ENCODE measurements at places on chromosomes 13 and 19.

DNA sequence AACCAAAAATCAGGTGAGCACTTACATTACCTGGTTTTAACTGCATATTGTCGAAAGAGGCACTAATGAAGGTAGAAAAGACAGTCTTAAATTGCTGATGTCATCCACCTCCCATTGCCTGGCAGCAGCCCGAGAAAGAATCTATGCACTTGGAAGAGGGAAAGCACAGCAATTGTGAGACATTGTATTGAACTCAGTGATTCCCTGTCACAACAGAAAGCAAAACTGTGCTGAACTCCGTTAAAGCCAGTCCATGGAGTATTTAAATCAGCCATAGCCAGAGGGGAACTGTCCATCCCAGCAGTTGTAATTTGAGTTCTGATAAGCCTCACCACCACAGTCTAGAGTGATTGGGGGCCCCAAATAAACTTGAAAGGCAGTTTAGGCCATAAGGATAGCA is 466.6 kb upstream of the PCDH9 start:
- no peak for DNase-seq

GRCh38 chr13:35471706-35472322 is 4.7 kb downstream of the MAB21L1 start:
- DNase-seq = no peak

DNA sequence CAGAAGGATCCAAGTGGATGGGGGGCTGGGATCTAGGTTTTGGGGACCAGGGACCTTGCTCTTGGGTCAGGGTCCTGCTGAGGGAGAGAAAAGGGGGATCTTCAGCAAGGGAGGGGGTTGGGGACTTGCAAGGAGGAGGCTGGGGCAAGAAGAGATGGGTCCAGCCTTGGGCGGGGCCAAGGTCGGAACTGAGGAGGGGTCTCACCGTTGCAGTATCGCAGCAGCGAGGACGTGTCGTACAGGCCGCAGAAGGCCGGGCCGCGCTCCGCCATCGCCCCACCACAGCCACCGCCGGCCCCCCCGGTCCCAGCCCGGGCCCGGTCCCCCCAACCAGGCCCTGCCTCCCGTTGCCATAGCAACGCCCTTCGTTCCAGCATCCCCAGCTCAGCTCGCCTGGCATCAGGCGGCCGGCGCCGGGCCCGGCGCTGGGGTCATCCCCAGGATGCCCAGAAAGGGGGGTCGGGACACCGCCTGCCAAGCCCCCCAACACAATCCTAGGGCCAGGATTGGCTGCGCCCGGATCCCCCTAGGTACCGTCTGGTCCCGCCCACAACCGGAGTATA is 6.0 kb upstream of the EML2 start:
- DNase-seq = peak; percentile 98

DNA sequence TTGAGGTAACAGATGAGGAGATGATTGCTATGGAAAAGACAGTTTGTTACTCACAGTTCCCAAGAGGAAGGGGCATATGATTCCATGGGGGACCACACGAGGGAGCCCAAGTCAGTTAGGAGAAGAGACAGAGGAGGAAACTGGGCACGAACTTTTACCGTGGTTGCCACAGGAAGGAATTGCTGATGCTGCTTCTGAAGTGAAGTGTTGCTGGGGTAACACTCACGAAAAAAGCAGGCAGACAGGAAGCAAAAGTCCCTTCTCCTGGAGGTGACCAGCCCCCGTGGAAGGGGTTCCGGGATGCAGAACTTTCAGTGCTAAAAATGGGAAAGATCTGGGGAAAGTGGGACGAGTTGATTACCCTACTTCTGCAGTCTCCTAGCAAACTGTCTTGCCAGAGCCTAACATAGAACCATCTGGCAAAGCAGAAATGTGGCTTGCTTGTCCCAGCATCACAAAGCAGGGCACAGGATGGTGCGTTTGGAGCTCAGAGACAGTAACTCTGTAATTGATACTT is 35.4 kb upstream of the MAP3K10 start:
- no peak for DNase-seq

GRCh38 chr13:100535426-100536135 is 53.0 kb downstream of the GGACT start:
- no peak for DNase-seq

DNA sequence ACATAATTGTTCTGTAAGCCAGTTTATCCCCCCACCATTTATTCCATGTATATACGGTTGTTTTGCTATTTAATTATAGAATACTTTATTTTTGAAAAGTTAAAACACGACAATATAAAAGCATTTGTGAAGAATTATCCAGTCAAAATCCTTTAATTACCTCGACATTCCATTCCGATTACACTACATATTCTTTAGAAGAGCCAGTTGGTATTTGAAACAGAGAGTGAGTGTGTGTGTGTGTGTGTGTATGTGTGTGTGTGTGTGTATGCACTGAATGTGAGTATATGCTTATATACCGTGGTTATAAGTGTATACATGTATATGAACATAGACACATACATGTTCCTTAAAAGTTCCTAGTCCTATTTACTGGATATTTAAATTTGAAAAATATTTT is 87.8 kb upstream of the KLF5 start:
- DNase-seq = no peak

DNA sequence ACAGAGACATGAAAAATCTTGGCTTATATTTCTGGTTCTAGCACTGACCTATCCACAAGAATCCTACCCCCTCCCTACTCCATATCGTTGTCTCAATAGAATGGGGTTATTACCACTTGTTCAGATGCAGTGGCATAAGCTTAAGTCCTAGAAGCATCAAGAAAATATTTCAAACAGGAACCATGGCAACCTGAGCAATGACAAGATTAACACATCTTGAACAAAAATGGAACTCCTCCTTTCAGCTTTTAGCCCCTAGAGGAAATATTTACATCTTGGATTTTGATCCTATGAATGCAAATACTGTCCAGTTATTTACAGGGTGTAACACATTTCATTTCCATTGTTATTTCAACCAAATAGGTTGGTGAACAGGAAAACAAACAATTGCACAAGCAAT is 46.1 kb upstream of the TSC22D1 start:
- DNase-seq = no peak

DNA sequence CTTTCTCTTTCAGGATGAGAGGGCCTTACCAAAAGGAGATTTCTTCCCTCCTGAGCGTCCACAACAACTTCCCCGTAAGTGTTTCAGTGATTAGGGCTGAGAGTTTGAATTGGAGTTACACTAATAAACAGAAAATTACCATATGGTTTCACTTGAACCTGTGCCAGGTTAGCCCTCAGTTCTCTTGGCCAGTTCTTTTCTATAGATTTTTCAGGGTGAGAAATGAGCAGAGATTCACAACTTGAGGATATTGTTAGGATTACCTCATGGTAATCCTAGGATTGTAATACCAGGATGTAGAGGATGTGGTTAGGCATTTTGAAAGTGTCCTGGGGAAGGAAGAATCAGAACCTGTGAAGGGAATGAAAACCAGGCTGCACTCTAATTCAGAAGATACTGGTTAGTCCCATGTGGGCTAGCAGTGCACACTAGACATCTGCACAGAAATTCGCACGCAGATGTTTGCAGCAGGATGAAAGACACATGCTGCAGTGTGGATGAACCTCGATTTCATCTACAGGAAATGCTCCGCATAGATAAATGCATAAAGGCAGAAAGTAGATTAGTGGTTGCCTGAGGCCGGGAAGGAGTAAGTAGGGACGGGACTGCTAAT is 24.1 kb downstream of the HNRNPM start:
- DNase-seq = no peak

- no peak for DNase-seq
Measured at GRCh38 chr13:66659286-66659685, 570.9 kb downstream of the PCDH9 start.

DNA sequence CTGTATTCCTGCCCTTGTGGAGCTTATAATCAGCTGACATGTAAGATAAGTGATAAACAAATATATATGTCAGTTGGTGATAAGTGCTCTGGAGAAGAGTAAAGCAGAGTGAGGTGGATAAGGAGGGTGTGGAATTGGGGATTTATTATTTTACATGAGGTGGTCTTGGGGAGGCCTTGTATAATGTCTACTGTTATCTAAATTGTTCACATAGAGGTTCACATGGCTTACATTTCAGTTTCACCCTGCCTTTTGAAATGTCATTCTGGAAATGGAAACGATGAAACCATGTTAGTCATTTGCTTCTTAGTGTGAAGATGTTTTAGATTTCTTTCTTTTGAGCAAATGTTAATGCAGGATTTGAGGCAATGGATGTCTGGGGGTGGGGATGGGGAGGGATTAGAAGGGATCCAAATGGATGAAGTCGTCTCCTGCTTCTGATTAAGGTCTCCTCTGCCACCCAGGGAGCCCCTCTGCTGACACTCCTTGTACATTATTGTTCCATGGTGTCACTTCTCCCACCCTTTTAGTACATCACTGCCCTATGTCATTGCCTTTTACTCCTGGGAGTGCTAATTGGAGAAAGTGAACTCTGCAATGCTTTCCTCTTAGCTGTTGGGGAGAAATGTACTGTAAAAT is 14.0 kb downstream of the B3GLCT start:
- DNase-seq = no peak

DNA sequence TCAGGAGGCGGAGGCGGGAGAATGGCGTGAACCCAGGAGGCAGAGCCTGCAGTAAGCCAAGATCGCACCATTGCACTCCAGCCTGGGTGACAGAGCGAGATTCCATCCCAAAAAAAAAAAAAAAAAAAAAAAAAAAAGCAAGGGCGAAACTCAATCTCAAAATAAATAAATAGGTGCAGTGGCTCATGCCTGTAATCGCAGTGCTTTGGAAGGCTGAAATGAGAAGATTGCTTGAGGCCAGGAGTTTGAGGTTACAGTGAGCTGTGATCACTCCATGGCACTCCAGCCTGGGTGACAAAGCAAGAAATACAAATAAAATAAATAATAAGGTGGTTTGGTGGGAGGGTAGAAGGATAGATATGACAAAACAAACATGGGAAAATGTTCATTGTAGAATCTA is 39.0 kb upstream of the CYP2S1 start:
- no peak for DNase-seq

DNA sequence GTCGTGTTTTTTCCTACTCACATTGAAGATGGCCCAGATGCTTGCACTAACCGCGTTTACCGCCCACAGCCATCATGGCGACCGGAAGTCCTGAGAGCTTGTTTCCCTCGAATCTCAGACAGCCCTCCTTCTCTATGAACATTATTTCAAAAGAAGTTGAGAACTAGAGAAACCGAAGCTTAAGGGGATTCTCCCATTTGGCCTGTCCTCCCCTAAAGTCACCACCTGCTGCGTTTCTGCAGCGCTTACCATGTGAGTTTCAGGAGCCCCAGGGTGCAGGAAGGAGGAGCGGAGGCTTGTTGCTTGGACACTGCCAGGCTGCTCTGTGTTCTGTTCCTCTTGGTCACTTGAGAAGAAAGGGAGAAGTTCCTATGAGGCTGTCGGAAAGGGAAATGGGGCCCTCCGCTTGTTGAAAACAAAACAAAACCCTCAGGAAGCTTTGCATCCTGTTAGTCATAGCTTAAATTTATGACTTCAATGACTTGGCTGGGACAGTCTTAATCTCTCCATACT is 6.2 kb downstream of the CARD8 start:
- peak; percentile 51 for DNase-seq

- DNase-seq = no peak
Measured at GRCh38 chr13:90933097-90933826, 414.2 kb upstream of the MIR17HG start.

GRCh38 chr13:40568246-40569023 is 98.0 kb downstream of the FOXO1 start:
- no peak for DNase-seq

DNA sequence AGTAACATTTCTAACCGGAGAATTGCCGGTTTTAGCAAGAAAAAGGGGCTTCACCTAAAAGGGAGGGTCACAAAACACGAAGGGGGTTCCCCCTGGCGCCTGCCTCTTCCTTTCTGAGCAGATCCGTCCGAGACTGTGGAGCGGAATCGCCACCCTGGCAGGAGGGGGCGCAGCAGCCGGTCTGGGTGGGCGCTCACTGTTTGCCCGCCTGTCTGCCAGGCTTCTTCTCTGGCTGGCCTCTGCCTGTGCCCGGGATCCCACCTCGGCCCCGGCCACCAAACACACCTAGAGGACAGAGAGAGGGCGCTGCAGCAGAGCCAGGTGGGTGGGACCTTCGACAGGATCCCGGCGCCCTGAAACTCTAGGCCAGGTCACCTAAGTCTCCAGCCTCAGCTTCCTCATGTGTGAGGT is 15.6 kb downstream of the LSM4 start:
- DNase-seq = no peak

DNA sequence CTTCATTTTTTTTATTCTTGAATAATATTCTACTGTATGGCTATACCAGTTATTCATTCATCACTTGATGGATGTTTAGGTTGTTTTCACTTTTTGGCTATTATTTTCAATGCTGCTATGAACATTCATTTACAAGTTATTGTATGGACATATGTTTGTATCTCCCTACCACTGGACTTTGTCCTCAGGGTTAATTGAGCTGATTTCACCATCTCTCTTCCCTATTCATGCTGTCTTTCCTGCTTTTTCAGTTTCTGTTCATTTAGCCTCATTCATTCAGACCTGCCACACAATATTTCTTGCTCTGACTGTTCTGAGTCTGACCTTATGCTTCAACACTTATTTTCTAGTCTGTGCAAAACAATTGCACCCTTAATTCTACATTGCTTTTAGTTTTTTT is 12.3 kb upstream of the C1QTNF9B start:
- no peak for DNase-seq

- no peak for DNase-seq
Measured at GRCh38 chr19:52659013-52659412, 20.9 kb upstream of the ZNF83 start.

- DNase-seq = no peak
Measured at GRCh38 chr19:33861950-33862349, 65.3 kb downstream of the KCTD15 start.

- no peak for DNase-seq
Measured at GRCh38 chr19:17877696-17878095, 6.0 kb downstream of the SLC5A5 start.

DNA sequence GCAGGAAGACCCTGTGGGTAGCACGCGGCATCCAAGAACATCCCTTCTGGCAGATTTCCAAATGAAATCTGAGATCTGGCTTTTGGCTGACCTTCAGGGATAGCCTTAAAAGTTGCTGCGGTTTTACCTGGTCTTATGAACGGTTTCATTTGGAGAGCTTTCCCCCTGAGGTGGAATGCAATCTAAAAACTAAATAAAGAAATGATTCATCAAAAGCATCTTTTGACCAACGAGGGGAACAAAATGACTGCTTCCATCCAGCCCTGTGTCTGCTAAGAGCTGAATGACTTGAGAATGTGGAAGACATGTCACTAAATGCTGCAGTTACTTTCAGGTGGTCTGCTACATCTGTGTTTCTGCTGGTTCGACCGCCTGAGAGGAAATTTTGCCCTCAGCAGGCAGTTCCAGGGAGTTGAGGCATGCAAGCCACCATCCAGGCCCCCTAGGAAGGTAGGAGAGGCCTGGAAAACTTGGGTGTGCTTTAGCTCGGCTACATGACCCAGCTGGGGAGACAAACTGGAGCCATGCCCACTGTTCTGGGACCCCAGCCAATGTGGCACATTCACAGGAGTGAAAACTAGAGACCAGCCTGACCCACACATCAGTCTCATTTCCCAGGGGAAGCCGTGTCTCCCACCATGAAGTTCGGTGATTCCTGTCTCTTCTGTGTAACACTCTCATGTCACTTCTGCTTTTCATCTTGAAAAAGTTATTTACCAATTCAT is 175.1 kb upstream of the KL start:
- DNase-seq = no peak

GRCh38 chr19:36236946-36237310 is 22.0 kb downstream of the ZNF146 start:
- DNase-seq = no peak

All from putamen (tissue), 1 donor.